ENCODE measurements at places on chromosomes 5 and 9.

GRCh38 chr5:107968998-107969397 is 298.3 kb upstream of the EFNA5 start:
- DNase-seq, result no peak

- peak; percentile 76 for DNase-seq
These were observed 1336.1 kb upstream of the CDH9 start for GRCh38 chr5:28374492-28374967.

DNA sequence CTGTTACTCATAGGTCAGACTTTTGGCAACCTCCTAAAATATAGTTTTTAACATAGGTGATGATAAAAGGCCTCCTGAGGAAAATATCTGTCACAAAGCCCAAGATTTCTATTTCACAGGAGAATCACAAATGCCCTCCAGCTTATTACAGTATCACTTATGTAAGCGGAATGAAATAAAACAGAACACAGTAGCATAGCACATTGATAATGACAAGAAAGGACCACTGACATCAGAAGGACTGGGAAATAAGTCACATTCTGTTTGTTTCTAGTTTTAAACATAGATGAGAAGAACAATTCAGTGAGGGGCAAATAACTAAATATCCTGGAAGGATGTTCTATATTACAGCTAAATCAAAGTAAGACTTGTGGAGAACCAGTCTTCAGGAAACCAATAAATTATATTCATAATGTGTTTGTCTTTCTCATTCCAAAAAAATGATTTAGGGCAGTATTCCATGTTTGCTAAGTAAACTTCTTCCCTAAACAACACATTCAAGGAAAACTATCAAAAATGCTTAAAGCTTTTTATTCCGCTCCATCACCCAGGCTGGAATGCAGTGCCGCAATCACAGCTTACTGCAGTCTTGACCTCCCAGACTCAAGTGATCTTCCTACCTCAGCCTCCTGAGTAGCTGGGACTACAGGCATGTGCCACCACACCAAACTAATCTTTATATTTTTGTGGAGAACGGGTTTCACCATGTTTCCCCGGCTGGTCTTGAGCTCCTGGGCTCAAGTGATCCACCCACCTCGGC is 20.8 kb upstream of the CTNNAL1 start:
- DNase-seq, result no peak

GRCh38 chr5:132484391-132484725 is 6.2 kb downstream of the IRF1 start:
- DNase-seq, result no peak

DNA sequence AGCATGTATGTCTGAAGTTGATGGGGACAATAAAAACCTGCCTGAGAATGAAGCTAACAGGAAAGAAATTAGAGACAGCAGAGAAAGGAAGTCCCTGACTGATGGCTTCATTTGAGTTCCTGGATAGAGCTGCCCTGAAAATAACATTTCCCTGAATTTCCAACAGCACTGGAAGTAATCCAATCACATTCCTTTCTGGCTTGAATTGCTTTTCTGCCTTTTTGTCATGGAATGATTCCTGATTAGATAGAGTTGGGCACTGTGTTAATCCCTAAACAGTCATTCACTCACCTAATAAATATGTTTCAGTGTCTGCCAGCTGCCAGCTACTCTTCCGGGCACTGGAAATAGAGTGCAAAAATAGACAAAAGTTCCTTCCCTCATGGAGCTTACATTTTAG is 30.0 kb upstream of the SH3RF2 start:
- no peak for DNase-seq

DNA sequence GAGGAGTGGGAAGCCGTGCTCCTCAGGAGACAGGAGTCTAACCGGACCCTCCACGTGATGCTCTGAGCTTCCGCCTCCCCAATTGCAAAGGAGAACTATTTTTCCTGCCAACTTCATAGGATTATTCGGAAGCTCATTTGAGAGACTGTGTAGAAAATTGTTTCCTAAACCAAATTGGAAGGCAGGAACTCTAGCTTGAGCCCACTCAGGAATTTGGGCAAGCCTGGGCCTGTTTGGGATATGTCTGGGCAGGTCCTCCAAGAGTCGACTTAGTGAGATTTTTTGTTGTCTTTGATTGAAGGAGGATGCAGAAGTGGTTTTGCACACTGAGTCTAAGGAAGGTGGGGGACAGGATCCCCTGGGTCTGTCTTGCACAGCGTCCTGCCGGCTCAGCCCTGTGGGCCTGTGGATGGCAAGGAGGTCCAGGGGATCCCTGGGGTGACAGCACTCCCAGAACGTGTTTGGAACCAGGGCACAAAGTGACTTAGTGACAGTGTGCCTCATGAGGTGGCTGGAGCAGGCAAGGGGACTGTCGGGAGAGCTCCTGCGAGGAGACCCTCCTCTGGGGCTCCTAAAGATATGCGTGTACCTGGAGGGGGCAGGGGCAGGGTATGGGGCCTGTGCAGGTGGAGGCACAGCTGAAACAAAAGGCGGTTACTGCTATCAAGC is 283.3 kb downstream of the NSG2 start:
- DNase-seq, result peak; percentile 38

DNA sequence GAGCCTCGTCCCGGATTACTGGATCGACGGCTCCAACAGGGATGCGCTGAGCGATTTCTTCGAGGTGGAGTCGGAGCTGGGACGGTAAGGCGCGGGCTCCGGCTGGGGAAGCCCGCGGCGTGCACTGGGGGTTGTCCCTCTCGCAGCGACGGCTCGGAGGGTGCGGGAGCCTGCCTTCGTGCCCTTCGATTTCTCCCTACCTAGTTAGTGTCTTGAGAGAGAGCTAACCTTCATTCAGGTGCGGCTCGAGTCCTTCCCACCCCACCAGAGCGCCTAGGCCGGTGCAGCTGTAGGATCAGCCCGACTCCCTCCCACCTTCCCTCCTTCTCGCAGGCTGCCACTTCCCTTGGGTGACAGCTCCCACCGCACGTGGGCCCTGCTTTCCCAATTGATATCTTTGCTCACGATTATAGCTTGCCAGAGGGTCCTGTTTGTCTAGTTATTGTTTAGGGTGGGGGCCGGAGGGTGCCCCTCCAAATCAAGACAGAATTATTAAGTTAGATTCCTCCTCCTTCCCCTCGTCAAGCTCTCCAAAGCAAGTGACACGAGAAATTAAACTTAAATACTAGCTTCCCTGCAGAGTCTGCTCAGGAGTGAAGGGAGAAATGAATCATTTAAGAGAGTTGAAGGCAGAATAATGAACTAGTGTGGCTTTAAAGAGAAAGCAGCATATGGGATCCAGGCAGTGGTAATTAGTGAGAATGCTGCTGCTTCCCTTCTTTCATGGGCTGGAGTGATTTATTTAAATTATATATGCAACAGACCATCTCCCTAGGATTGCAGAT is 569 bp downstream of the CAMK4 start:
- peak; percentile 23 for DNase-seq

- no peak for DNase-seq
These were observed 205.0 kb downstream of the DOCK8 start for GRCh38 chr9:419571-420171.

GRCh38 chr5:91794856-91795548 is 411.9 kb upstream of the ARRDC3 start:
- no peak for DNase-seq

DNA sequence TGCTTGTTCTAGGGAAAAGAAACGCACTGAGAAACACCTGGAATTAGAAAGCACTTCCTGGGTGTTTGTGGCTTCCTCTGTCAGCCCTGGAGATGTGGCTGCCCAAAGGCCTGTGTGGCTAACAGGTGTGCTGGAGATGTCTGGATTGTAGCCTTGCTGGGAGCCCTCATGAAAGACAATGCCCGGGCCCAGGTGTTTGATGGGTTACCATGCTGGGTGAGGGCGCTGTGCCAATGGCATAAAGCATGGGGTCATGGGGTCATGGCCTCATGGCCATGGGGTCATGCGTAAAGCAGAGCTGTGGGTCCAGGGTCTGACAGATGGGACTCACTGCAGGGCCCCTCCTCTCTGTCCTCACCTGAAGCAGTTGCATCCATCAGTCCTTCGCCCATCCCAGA is 21.6 kb downstream of the ANKRD33B start:
- DNase-seq, result no peak
